D341Med (cell line): ENCODE measurements at places on chromosomes 7 and 10.

GRCh38 chr7:118478236-118478635, 253.7 kb downstream of the ANKRD7 start:
- no peak for DNase-seq

DNA sequence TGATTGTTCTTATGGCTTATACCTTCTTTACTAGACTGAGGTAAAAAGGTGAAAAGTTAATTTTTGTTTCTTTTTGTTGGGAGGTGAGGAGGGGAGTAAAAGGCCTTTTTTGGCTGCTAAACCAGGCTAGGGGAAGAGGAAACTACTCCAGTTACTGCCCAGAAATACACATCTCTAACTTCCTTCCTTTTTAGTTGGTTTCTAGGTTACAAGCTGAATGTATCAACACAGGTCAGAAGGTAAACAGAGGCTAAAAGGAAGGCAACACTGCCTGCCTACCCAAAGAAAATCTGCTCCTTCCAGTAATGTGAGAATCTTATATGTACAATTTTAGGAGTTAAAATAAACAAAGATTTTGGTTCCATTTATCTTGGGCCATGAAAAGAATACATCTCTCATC, 140.4 kb downstream of the NRBF2 start:
- no peak for DNase-seq

DNA sequence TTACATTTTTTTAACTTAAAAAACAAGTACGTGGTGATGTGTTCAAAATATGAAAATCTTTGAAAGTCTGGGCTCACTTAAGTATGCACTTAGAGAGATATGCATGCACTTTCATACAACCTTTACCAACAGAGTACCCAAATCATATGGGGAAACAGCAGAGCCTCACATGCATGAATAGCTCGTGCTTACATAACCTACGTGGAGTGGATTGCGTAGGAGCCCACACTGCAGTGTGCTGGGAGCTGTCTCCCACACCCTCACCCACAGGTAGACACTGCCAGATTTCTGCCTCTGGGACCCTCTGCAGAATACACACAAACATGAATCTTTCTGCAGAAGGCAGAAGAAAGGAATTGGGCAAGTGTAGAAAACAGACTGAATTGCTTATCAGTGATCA, 581 bp downstream of the CLCN1 start:
- DNase-seq, result no peak

DNA sequence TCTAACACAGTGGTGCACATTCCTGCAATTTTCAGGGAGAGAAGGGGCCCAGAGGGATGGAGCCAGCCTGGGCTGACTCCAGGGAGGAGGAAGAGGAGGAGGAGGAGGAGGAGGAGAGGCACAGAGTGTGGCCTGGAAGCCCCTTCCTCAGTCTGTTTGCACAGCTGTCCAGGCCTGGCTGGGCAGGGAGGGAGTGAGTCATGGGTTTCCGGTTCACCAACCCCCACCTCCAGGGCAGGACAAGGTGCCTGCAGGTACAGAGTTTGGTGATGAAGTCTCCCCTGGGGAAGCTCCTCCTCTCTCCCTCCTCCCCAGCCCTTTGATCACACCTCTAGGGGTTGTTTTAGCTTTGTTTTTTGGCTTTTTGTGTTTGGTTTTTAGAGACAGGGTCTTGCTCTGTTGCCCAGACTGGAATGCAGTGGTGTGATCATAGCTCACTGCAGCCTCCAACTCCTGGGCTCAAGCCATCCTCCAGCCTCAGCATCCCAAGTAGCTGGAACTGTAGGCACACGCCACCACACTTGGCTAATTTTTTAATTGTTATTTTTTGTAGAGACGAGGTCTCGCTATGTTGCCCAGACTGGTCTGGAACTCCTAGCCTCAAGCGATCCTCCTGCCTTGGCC, 77.5 kb upstream of the CUX1 start:
- DNase-seq, result no peak

- no peak for DNase-seq
Observed at GRCh38 chr7:156493942-156494341, 146.6 kb upstream of the RNF32 start.

- DNase-seq, result no peak
Observed at GRCh38 chr10:127279334-127279774, 83.0 kb upstream of the INSYN2A start.

GRCh38 chr7:112649560-112649959, 140.6 kb downstream of the TMEM168 start:
- DNase-seq, result no peak

DNA sequence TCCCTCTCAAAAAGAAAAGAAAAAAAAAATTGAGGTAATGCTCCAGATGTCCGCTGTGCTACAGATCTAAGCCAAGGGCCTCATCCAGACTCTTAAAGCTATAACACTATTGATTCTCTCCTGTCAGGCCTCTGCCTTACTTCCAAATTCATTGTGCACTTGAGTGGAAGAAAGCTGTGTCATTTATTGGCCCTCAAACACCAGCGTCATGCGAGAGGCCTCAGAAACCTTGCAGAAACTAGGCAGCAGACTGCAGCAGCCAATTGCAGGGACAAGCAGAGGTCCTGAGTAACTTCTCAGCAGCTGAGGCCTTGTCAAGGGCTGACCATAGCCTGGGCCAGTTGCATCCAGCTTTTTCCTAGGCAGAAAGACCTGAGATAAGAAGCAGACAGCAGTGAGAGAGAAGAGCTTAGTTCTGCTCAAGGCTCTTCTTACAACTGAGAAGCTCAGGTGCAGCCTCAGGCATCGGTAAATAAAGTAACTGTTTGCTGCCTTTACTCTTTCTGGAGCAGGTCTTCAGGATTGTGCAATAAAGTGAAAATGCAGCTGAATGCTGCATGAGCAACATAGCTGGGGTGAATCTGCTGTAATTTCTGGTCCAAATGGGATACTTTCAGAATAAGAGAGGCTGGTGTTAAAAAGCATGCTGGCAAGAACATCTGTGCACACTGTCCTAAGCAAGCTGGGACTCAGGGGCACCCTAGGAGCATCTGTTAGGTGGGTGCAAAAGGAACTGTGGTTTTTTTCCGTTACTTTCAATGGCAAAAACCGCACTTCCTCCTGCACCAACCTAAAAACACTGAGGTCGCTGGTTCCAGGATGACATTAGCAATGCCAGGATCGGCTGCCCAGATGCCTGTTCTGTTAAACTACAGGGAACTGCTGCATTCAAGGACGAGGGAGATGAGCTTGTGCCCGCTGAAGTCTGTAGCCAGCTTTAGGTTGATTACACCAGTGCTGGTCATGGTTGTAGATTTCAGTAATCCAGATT, 181.8 kb upstream of the PFKP start:
- no peak for DNase-seq

DNA sequence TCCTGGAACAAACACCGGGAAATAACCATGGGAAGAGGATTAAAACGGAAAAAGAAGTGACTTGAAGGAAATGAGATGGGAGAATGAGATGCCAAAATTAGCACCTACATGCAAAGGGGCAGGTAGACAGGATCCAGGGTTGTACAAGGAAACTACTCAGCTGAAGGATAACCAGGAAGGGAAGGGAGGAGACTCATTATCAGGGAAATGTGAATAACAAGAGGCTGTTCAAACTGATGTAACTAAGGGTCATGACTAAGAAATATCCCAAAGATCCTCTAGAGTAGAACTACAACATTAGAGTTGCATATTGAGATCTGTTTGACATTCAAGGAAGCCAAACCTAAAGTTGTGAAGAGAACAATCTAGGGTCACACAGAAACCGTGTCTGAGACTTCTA, 166.2 kb upstream of the SP8 start:
- no peak for DNase-seq

GRCh38 chr10:57098146-57098545, 737.1 kb upstream of the ZWINT start:
- no peak for DNase-seq

GRCh38 chr10:130244031-130244927, 108.1 kb downstream of the GLRX3 start:
- DNase-seq, result no peak
